Astrocyte of the spinal cord (primary cell): ENCODE measurements at places on chromosomes 4 and X.
A peak's percentile ranks its signal among the peaks of the same experiment; 100 is the strongest.

- no peak for DNase-seq
These were observed 46.9 kb upstream of the ATP8A1 start for GRCh38 chr4:42703813-42704212.

DNA sequence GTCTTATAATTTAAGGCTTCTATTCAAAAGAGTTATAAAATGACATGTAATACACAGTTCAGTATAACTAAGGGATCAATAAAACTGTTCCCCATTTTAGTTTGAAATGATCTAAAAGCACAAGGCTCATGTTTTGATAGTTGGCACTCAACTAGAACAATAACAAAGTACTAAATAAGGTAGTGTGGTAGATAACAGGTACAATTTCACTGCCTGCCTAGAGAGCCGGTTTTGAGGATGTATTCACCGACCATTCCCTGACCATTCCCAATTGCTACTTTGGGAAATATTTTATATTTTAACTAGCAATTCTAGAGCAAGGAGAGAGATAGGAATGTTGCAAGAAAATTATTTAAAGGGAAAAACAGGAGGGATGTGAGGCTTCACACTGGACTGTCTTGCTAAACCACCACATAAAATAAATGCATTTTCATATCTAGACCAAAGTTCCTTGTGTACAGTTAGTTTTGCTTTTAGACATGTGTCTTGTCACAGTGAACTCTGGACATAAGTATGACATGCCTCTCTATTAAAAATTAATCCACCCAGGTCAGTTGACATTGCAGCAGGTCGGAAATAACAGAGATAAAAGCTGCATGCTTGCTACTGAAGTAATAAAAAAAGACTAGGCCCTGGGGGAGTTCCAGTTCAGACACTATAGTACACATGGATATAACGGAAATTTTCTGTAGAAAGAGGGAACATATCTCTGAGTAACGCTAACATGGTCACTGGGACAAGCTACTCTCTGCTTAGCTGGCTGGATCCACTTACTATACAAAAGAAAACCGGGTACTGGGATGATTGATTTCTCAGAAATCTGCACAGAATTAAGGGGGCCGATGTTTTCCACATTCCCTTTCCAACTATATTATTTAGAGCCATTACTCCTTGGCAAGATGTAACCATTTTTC, 56.3 kb upstream of the NAP1L5 start:
- DNase-seq: no peak

DNA sequence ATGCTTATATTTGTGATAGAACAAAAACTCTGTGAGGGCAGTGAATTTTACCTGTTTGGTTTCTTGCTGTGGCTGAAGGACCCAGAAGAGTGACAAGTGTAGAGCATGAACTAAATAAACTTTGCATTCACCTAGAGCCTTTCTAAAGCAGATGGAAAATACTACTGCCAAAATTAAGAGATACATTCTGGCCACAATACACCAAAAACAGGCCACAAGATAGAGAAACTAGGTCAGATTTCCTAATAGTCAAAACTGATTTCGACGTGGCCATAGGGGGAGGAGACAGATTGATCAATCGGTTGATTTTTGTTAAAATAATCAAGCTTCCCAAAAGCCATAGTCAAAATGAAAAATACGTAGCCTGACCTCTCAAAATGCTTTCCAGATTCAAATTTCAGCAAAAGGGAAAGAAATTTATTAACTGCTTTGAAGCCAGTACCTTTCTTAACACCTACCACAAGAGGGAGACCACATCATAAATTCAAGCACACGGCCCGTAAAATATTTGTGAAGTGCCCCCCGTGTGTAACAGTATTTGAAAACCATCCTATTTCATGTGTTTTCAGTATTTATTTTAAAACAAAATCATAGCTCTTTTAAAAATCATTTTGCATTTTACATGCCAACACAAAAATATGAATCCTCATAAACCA, 132.4 kb downstream of the CORIN start:
- DNase-seq: peak; percentile 38

- DNase-seq: no peak
These were observed 3.1 kb downstream of the MID1IP1 start for GRCh38 chrX:38804432-38804681.

DNA sequence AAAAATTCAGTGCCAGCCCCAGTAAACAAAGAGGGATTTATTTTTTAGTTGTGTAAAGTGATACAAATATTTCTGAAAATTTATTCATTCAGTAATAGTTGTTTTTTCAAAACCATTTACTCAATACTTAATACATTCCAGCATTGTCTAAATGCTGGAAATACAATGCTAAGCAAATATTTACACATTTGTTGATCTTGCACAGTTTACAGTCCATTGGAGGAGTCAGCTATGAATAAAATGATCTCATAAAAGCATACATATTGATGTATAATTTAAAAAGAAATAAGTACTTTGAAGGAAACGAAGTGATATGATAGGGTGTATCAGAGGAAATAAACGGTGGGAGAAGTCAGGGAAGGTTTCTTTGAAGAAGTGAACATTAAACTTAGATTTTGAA, 1942.1 kb upstream of the ADGRL3 start:
- DNase-seq: no peak

DNA sequence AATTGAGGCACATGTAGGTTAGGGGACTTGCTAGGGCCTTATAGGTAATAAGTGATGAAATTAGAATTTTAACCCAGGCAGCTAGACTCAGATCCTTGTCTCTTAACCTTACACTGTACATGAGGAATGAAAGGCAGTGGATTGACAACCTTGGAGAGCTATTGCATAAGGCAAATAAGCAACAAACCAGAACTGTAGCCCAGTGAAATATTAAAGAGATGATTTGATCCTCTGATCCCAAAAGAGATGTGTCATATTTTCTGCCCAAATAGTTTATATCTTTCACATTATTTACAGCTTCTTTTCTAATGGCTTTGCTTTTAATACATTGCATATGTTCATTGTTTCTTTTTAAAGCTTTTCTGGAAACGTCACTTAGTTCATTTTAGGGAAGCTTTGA, 252.6 kb downstream of the ANK2 start:
- DNase-seq: no peak
